Glutamatergic neuron (in vitro differentiated cells): ENCODE measurements at places on chromosomes 16 and 17.

GRCh38 chr17:43324205-43324893 is 74.4 kb upstream of the ARL4D start:
- peak; percentile 40 for DNase-seq

DNA sequence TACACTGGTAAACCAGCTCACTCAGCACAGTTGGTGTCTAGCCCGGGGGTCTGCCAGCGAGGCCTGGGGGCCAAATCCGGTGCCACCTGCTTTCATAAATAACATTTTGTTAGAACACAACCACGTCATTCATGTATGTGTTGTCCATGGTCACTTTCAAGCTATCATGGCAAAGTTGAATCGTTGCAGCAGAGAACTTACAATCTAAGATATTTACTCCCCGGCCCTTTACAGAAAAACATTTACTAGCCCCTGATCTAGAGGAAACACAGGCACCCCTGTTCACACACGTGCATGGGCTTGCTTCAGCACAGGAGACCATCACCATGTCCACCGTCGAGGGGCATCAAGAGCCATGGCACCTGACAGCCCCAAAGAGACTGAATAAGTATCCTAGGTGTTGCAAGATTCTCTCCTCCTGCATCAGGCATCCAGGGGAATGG is 111.4 kb upstream of the DNAH9 start:
- no peak for DNase-seq

DNA sequence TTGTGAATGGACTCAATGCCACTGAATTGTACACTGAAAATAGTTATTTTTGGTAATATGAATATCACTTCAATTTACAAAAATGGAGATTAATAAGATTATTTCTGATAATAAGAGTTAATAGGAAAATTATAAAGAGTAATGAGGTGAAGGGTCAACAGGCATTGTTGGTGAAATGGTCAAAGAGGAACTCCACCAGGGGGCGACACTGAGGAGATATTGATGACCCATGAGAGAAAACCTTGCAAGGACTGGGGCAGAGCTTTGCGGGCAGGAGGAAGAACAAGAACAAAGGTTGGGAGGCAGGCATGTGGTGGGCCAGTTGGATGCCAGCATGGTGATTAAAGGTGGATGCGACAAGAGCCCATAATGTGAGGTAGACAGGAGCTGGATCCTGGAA is 74.0 kb upstream of the XYLT1 start:
- no peak for DNase-seq

- no peak for DNase-seq
Measured at GRCh38 chr17:47267354-47267828, 13.8 kb downstream of the ITGB3 start.

DNA sequence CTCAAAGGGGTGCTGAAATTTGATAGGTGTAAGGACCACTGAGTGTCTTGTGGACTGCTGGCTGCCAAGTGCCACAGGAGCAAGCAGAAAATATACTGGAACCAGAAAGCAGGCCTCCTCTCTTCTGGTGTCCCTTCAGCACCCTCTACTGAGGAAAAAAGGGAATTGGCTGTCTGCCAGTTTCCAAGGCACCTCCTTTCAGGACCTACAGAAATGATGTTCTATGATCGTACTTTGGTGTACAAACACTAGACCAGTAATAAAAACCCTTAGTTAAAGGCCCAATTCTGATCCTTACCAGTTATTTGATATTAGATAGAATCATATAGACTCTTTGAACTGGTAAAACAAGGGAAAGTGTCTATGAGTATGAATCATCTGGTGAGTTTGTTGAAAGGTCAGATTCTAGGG is 35.8 kb upstream of the BCAS3 start:
- peak; percentile 50 for DNase-seq

- no peak for DNase-seq
Measured at GRCh38 chr16:67571981-67572431, 9.7 kb downstream of the CTCF start.

DNA sequence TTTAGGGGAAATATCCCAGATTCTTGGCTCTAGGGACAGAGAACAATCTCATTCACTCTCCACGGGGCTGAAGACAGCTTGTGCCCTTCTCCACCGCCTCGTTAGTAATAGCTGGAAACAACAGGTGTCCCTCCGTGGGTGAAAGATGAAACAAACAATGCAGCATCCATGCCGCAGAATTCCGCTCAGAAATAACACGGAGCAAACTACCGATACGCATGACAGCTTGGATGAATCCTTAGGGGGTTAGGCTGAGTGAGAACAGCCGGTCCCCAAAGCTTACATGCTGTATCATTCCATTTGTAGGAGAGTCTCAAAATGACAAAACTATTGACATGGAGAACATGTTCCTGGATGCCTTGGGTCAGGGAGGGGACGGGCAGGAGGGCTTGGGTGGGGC is 29.4 kb upstream of the CACNG1 start:
- DNase-seq: no peak

DNA sequence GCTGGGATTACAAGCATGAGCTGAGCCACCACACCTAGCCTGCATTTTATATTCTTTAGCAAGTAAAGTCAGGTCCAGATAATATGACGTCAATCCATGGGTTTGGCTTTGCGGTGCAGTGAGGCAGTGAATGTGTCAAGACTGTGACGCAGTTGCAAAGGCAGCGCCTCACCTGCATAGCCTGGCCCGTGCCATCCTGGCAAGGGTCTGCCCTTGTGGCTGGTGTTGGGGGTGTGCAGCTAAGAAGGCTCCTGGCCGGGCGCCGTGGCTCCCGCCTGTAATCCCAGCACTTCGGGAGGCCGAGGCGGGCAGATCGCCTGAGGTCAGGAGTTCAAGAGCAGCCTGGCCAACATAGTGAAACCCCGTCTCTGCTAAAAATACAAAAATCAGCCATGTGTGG is 7.0 kb downstream of the PDF start:
- no peak for DNase-seq

GRCh38 chr17:57879437-57880085 is 29.7 kb upstream of the MRPS23 start:
- DNase-seq: no peak

- no peak for DNase-seq
Measured at GRCh38 chr16:84357191-84357651, 11.1 kb upstream of the ATP2C2 start.

GRCh38 chr17:73867056-73867455 is 222.8 kb upstream of the SDK2 start:
- no peak for DNase-seq

GRCh38 chr17:78993981-78994671 is 14.4 kb upstream of the LGALS3BP start:
- DNase-seq: no peak

DNA sequence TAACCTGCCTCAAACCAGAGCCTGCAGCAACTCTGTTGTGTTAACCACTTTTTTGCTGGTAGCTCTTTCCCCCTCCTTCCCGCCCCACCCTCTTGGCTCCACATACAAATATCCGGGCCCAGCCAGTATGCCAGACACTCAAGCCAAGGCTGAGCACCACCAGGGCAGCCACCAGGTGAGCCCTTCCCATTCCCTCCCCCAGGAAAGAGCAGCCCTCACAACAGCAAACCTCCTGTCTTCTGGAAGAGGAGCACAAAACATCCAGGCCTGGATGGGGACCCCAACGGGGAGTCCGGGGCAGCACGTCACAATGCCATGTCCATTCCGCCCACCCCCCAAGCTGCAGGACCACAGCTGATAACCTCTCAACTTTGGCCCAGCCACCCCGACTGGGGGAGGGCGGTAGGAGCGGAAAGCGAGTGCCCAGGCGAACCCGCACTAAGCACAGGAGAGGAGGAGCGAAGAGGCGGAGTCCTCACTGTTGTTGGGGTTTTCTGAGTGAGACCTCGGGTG is 757 bp downstream of the ORMDL3 start:
- no peak for DNase-seq

- DNase-seq: no peak
Measured at GRCh38 chr17:16455997-16456741, 35.8 kb downstream of the LRRC75A start.

DNA sequence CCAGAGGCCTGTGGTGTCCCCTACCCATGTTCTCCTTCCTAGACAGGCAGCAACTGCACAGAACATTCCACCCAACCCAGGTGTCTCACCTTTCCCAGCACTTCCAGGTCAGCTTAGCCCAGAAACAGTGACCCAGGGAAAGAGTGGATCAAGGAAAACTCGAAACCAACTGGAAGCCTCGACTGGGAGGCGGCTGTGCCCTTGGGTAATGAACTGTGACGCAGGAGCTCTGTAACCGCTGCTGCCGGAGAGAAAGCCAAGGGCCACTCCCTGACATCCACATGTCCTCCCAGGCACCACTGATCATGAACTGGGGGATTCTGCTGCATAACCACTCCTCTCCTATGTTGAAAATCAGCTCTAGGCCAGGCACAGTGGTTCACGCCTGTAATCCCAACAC is 34.4 kb downstream of the WDR59 start:
- DNase-seq: no peak

DNA sequence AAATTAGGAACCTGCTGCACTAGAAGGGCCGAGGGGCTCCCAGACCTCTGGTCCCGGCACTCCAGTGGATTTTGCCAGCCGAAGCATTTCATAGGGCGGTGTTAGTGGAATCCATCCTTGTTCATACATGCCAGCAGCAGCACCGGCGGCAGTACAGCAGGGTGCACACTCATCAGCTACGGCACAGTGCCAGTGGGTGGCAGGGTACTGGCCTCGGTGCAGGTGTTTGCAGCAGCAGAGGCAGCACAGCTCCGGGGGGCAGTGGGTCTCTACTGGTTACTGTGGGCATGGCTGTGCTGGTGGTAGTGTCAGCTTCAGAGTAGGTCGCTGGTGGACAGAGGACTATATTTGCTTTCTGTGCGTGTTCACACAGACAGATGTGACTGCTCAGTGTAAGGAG is 985.7 kb downstream of the CDH8 start:
- no peak for DNase-seq

- no peak for DNase-seq
Measured at GRCh38 chr17:38463451-38463858, 35.2 kb downstream of the ARHGAP23 start.

GRCh38 chr16:56807011-56807675 is 57.9 kb upstream of the SLC12A3 start:
- no peak for DNase-seq

DNA sequence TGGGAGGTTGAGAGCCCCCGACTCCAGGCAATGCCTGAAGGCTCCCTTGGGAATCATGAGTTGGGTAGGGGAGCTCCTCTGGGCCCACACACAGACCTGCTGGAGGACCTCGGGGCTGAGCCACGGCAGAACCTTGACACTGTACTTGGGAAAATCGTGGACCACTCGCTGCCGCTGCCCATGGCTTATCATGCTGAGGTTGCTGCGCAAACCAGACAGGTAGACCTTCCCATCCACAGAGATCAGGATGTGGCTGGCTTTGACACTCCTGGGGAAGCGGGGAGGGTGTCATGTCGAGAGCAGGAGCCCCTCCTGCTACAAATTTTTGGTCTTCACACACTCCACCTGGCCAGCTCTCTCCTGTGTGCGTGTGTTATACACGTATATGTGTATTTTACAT is 7.2 kb upstream of the LIMD2 start:
- DNase-seq: no peak

DNA sequence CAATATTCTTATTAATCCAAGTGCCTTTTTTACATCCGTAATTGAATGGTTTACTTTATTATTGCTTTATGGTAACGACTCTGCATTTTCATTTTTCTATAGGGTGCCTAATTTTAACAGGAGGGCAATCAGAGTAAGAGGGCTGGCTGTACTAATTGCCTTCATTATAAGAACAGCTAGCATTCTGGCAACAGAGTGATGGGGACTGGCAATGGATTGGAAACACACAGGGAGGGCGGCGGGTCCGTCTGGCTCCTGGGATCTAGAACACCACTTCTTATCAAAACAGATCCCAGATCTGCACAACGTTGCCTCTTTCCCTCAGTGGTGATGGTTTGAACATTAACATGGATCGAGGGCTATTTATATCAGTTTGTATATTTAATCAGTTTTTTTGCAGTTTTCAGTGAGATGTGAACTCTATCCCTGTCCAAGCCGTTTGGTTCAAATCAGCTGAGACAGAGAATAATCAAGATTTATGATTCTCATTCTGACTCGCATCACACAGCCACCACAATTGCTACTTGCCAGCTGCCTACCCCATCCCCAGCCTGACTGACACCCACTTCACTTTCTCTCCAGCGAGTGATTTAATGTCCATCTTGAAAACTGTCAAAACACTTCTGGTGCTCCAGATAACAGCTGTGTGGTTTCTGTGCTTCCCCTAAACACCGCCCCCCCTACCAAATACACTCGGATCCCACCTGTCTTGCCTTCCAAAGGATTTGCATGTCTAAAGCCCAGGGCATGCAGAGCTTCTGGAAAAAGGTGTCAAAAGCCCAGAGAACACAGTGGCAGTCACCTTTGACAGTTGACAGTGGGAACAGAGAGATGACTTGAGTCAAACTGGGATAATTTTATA is 327.9 kb downstream of the HS3ST4 start:
- no peak for DNase-seq

DNA sequence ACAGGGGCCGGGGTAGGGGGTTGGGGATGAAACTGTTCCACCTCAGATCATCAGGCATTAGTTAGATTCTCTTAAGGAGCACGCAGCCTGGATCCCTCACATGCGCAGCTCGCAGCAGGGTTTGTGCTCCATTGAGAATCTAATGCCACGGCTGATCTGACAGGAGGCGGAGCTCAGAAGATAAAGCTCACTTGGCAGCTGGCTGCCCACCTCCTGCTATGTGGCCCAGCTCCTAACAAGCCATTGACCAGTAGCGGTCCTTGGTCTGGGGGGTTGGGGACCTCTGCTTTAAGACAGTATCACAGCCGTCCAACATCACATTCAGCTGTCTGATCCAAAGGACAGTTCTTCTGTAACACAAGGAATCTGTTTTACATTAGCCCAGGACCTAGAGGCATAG is 62.5 kb downstream of the SLC39A11 start:
- DNase-seq: no peak

GRCh38 chr17:4256952-4257351 is 6.8 kb downstream of the ANKFY1 start:
- DNase-seq: no peak

DNA sequence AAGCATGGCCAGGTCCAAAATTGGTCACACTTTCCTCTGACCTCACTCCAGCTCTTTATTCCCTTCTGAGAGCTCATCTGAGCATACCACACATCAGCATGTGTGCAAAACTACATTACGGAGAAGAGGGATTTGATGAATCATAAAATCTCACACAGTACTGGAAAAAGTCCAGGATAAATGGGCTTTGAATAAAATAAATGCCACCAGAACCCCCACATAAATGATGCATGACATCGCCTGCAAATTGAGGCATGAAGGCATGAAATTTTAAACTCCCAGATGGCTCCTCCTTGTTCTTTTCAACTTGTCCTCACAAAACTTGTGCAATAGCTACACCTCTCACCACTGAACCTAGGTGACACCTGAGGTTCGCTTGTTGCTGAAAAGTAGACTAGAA is 439.5 kb downstream of the CA10 start:
- DNase-seq: no peak
